ENCODE measurements at places on chromosomes 4 and X. TPM values are rescaled to one million over a fixed set of nuclear protein-coding genes. Genes with fewer than 3 reads are reported as not detected.

DNA sequence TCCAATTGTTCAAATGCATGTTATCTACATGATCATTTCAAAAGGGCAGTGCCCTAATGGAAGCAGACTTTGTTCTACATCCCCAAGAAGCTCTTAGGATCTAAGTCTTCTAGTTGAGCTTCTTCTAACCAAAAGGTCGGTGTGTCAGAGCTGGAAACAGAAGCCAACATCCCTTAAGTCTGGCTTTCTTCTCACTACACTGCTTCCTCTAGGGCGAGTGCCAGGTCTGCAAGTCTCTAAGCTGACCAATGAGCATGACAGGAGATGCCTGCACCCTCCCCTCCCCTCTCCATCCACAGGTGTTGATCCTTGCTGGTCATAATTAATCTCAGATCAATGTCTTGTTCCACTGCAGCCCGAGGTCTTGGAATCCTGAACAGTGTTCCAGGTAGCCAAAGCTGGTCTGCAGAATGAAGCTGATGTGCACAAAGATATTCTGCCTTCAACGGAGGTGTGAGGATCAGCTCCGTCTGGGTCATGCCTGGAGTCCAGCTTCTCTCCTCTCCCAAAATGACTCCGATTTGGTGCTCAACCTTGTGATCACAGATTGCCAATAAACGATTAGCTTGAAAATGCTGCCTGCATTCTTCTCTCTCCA lies 44.1 kb downstream of the WDR1 start:
- DNase-seq: no peak

- no peak for DNase-seq
Observed at GRCh38 chr4:823761-824460, 2.0 kb downstream of the CPLX1 start.

- no peak for DNase-seq
Observed at GRCh38 chr4:151291485-151291884, 14.5 kb downstream of the PRSS48 start.

GRCh38 chr4:159401791-159402380 lies 299.0 kb downstream of the RAPGEF2 start:
- no peak for DNase-seq

GRCh38 chr4:147678796-147679549 lies 5.0 kb downstream of the PRMT9 start:
- no peak for DNase-seq

- DNase-seq: no peak
Observed at GRCh38 chr4:85058551-85058950, 92.1 kb upstream of the WDFY3 start.

DNA sequence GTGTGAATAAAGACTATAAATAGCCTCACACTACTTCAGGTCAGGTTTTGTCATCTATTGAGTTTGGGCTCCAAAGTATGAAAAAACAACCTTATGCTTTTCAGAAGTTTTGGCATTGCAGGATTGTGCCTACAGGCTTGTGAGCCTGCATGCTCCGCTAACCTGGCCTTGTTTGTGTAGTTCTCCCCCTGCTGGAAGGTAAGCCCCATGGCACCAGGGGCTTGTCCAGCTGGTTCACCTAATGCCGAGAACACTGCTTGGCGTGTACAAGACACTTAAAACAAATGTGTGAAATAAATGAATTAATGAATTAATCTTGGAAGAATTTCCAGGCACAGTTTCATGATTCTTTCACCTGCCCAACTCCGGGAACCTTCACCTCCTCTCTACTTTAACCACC lies 1.8 kb upstream of the HSD17B10 start:
- peak; percentile 60 for DNase-seq

DNA sequence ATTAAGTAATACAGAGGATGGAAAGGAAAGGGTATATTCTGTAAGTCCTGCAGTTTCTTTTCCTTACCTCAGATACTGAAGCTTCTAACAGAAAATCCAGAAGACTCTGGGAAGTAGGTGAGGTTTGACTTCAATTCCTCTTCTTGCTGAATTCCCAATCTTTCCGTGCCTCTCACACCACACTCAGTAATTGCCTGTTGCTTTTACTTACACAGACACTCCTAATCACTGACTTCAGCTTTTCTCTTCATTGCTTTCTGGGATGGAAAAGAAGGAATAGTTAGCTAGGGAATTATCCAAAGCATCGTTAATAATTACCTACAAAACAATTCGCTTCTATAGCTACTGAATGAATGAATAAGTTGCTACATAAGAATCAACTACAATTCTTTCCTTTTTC lies 163.6 kb downstream of the FBXO8 start:
- DNase-seq: peak; percentile 14

DNA sequence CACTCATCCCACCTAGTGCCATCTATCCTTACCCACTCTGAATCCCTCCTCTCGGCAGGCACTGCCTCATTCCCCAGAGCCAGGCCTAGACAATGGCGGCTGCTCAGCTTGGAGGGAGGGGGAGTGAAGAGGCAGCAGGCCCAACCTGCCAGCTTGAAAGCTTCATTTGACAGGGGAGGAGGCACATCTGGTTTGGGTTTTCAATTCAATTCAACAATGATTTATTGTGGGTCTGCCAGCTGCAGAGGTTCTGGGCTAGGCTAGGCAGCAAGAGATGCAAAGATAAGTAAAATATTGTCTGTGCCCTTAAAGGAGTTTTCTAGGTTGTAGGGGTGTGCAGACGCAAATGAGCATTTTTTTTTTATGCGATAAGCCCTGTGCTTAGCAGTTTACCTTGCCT lies 58.5 kb downstream of the RTL9 start:
- DNase-seq: no peak

DNA sequence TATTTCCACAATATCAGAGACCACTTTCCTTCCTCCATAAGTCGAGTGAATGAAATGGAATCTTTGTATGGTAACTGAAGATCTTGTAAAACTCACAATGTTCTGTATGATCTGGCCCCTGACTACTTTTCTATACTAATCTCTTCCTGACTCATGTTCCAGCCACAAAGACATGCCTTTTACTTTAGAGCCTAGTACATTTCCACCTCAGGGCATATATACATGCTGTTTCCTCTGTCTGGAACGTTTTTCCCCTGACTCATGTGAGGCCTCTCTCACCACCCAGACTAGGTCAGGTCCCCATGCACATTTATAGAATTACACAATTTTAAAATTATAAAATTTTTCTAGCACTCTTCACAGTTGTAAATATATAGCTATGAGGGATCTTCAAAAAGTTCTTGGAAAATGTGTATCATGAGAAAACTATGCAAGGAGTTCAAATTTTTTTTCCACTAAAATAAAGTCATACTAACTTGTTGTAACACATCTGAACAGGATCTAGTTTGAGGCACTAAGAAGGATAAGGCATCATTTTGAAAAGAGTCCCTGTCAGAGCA lies 208.8 kb downstream of the SH2D1A start:
- no peak for DNase-seq

DNA sequence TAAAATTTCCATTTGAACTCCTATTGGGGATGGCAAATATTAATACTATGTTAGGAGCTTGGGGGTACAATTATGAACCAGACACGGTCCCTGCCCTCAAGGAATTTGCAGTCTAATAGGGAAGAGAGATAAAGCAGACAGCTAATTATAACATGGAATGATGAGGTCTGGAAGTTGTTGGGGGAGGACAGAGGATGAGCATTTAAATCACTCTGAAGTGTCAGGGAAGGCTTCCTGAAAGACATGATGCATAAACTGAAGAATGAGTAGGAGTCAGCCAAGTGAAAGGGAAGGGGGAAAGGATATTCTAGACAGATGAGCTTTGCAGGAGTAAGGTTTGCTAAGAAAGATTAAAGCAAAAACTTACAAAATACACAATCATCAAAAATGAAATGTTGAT lies 15.9 kb downstream of the PLAC1 start:
- DNase-seq: no peak

DNA sequence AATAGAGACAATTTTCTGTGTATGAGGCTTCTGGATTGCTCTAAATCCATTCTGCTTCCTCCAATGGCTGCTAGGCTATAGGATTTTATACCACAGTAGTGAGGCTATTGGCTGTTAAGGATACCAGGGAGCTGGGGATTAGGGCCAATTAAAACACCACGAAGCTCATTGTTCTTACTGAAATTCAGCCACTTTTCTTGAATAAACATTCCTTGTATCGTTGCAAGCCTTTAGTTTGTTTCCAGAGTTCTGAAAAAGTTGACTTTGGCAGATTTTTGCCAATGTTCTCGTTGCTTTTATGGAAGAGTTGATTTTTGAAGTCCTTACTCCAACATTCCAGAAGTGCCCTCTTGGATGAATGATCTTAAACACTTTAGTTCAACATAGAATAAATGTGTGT lies 238.4 kb upstream of the TEX13A start:
- no peak for DNase-seq

The ARHGEF6 gene
- polyA plus RNA-seq: 12.2 TPM

The SLIT2 gene
- 58.1 TPM for polyA plus RNA-seq

The PNMA5 gene
- 0.64 TPM for polyA plus RNA-seq

The ADH1A gene
- polyA plus RNA-seq: 2.3 TPM

The MAGEB1 gene
- not detected for polyA plus RNA-seq
